ENCODE measurements at places on chromosomes 4 and X. TPM values are rescaled to one million over a fixed set of nuclear protein-coding genes. Genes with fewer than 3 reads are reported as not detected.

The TKTL2 gene
- not detected for polyA plus RNA-seq

The HSD17B13 gene
- polyA plus RNA-seq, result 0.09 TPM

The RHOXF1 gene
- 1.8 TPM for polyA plus RNA-seq

The EMCN gene
- not detected for polyA plus RNA-seq

The RBM3 gene
- 258 TPM for polyA plus RNA-seq

The SSX1 gene
- polyA plus RNA-seq, result not detected
